Left renal cortex interstitium (tissue), 4 donors: ENCODE measurements at places on chromosomes 2 and 18.

GRCh38 chr2:233807966-233808935, 30.1 kb downstream of the MROH2A start:
- no peak for DNase-seq

DNA sequence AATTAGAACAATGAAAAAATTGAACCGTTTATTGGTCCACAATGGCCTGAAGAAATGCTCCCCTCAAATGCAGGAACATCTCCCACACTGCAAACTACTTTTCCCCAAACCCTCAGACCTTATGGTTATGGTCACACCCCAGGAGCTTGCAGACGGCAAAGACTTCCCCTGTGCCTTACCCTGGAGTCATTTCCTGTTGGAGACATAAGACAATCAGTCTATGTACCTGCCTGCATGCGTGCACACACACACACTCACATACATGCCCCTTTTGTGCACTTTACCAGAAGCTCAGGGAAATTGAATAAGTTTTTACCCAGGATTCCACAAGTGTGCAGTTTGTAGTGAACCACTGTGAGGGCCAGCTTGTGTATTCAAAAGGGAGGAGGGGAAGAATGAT, 281.9 kb upstream of the CELF4 start:
- DNase-seq: no peak

DNA sequence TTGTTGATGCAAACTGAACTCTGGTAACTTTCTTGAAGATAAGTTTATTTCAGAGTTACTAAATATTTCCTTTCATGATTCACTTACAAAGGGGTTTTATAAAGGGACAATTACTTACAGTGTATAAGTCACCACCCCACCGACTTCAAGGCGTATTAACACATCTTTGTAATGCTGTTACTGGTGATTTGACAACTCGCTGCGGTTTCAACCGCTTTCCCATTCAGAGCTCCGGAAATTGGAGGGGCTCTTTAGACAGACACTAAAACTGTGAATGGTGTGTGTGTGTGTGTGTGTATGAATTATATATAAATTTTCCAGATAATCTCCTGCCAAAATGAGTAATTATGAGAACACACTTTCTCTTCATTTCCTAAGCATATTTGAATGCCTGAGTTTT, 4.9 kb downstream of the TM4SF20 start:
- no peak for DNase-seq

- DNase-seq: no peak
Measured at GRCh38 chr2:222039821-222040220, 259.0 kb downstream of the PAX3 start.

- DNase-seq: no peak
Measured at GRCh38 chr18:51074605-51075004, 44.6 kb downstream of the SMAD4 start.

DNA sequence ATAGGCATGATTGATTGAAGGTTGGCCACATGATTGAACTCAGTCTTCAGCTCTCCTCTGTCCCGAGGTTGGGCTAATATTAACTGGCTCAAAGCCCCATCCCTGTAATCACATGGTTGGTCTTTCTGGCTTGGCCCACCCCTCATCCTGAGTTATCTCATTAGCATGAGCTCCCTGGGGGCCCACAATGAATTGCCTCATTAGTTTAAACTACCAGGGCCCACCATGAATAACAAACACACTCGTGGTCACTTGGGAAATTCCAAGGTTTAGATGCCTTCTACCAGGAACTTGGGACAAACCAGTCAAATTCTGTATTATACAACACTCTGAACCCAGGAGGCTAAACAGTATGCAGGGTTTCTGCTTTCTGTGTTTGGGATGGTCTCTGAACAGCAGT, 121.7 kb upstream of the B3GNT2 start:
- DNase-seq: no peak

GRCh38 chr18:55522011-55522410, 66.0 kb downstream of the TCF4 start:
- DNase-seq: no peak

- no peak for DNase-seq
Measured at GRCh38 chr2:54329482-54330161, 73.6 kb upstream of the TSPYL6 start.

DNA sequence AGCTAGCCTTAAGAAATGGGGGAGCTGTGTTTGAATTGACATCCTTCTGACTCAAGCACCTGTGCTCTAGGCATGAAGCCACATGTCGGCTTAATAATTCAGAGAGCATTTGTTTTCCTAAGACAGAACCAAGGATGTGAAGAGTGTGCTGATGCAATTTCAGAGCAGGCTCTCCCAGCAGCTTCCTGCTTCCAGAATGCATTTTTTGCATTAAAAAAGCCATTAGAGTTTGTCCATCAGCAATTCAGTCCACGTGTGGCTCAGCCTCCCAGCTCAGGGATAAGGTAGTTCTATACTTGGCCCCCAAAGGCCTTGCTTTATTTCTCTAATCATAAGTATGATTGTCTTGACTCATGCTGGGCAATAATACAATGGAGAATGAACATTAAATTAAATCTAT, 37.7 kb downstream of the DOCK10 start:
- no peak for DNase-seq
